Cardiac fibroblast (primary cell): ENCODE measurements at places on chromosomes 12 and 14.
A peak's percentile ranks its signal among the peaks of the same experiment; 100 is the strongest.

DNA sequence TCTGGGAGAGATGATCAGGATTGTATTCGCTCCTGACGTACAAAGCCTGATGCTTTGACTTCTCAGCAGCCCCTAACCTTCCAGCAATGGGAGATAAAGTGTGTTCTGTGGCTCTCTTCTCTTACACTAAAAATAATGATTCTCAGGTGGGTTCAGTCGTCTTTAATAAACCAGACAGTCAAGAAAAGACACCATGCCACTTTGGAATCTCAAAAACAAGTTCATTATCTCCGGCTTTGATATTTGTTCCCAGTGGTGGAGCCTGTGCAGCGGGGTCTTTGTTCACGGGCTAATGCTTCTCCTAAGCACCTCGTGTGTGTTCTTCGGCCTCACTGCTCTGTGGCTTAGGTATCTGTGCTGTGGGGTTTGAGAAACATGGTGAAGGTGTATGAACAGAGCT lies 1.6 kb downstream of the ACVR1B start:
- no peak for DNase-seq

DNA sequence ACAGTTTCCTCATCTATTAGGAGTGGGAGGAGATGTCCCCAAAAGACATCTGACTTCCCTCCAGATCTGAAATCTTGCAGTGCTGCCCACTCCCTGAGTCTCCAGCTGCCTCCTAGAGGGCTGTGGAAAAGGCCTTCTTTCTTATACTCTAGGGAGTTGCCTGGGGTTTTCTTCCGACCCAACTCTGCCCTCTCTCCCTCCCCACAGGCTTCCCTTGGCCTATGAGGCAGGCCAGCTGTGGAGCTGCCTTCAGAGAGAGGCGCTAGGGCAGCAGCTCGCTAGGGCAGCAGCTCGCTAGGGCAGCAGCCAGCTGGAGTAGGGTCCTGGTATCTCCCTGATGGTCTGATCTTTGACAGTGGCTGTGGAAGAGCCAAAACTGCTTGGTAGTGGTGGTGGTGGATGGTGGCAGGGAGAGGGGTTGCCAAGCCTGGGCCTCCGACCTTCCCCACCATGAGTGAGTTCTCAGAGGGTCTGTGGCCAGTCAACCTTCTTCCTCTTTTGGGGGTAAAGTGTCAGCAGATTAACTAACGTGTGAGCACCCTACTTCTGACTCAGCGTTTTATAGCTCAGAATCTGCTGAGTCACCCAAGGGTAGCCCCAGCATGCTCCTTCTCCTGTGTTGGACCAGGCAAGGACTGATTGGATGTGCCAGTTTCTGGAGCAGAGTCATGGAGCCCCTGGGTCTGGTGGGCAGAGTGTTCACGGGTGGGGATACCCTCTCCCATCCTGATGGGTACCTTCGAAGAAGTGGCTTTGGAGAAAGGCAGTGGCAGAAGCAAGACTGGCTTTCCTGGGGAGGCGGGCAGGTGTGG lies 2.3 kb downstream of the SLC48A1 start:
- DNase-seq: peak; percentile 60

DNA sequence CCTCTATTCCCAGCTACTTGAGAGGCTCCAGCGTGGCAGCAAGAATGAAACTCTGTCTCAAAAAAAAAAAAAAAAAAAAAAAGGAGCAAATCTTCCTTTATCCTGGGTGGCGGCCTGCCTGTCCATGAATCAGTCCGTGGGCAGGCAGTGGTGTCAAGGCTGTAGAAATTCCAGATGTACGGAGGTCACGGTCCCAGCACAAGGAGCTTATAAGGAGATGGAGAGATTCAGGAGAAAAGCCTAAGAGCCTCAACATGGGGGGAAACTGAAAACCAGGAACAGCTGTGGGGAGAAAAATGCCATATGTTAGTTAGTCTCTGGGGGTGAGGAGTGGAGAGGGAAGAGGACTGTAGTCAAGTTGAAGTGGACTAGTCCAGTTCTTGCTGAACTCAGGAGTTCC lies 130.5 kb upstream of the CRY1 start:
- no peak for DNase-seq

GRCh38 chr12:102539651-102540553 lies 59.5 kb upstream of the IGF1 start:
- peak; percentile 56 for DNase-seq

- peak; percentile 24 for DNase-seq
Measured at GRCh38 chr12:53231921-53232645, at the start of gene RARG. TSS of gene RARG (minus strand) at chr12:53232209. CDS start at chr12:53227545, 4,664 bp downstream.

DNA sequence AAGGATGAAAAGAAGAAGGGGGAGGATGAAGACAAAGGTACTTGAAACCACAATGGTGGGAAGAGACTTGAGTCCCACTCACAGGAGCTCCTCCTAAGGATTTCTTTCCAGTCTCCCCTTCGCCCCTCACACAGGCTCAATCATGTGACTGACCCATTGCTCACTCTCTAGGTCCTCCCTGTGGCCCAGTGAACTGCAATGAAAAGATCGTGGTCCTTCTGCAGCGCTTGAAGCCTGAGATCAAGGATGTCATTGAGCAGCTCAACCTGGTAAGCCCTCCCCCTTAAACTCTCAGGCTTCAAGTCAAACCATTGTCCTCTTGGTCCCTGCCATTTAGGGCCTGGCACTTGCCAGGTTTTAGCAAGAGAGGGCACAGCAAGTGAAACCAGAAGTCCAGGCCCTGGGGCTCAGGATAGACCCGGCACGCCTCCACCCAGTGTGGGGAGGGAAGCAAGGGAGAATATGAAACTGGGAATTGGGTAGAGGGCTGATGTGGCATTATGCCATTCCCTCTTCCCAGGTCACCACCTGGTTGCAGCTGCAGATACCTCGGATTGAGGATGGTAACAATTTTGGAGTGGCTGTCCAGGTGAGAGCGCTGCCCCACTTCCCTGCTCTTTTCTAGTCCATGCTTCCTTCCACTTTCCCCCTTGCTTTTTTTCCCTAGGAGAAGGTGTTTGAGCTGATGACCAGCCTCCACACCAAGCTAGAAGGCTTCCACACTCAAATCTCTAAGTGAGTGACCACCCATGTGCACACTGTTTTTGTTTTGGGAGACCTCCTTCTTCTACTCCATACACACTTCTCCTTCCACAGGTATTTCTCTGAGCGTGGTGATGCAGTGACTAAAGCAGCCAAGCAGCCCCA lies 1.8 kb downstream of the PSME1 start:
- DNase-seq: no peak

DNA sequence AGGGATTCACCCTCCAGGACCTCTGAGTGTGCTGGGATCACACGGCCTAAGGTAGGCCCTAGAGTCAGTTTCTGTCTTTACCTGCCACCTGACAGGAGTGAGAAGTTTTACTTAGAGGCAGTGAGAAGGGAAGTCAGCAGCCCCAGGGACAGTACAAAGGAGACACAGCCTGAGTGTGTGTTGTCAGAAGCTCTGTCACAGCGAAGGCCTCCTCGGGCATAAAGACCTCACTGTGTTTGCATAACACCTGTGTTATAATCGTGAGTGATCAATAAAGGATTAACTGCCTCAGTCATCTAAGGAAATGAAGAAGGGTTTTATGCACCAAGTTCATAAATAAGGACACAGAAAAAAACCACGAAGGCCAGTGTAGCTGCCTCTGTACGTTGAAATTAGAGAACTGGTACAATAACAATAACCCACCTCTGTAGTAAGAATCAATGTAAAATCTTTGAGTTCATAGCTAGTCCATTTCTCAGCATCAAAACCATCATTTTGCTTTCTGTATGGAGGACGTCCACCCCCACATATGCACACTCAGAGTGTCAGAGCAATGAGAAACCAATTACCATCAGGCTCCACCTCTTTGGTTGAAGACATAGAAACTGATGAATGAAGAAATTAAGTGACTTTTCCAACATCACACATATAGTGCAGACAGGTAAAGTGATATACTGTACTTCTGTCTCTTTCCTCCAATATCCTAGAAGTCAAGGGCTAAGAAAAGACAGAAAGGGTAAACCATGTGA lies 159.3 kb downstream of the DAD1 start:
- no peak for DNase-seq

- no peak for DNase-seq
Measured at GRCh38 chr12:9122091-9122609, 6.4 kb upstream of the A2M start.

GRCh38 chr14:54676812-54677708 lies 110.1 kb downstream of the SAMD4A start:
- peak; percentile 95 for DNase-seq

GRCh38 chr12:2145433-2145998 lies 92.7 kb downstream of the CACNA1C start:
- DNase-seq: no peak

DNA sequence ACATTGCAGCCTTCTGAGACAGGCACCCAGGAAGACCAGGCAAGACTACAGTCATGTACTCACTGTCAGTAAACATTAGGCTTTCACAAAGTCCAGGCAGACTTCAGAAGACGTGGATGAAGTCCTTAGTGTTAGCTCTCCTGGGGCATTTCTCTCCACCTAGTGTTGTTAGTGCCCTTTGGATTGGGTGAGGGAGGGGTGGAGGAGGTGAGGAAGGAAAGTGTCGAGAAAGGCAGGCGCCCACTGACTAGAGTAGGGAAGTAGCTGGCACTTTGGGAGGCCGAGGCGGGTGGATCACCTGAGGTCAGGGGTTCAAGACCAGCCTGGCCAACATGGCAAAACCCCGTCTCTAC lies 20.2 kb downstream of the TMEM229B start:
- no peak for DNase-seq

DNA sequence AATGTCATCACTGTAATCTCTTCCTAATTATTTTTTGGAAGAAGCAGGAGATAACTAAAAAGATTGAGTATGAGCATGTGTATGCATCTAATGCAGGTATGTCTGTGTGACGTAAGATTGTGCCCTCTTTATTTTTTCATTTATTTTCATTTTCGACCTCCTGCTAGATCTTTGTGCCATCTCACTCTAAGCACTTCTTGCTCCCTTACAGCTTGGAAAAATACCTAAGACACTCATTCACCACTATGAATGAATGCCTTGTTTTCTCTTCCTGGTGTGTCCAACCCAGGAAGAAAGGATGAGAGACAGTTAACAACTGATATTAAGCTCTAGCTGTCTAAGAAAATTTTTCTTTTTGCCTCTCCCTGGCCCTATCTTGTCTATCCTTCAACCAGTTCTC lies 76.8 kb upstream of the CISTR start:
- DNase-seq: no peak

DNA sequence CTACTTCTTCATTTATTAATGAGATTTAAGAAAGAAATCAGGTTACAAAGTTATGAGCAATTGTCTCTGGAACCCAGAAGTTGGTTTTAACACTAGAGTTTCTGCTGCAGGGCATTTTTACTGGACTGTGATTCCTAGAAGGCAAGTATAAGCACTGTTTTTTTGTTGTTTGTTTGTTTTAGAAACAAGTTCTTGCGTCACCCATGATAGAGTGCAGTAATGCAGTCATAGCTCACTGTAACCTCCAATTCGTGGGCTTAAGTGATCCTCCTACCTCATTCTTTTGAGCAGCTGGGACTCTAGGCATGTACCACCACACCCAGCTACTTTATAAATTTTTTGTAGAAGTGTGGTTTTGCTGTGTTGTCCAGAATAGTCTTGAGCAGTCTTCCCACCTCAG lies 25.6 kb downstream of the RAP1B start:
- peak; percentile 70 for DNase-seq

GRCh38 chr12:6956021-6956727 lies 5.0 kb downstream of the PTPN6 start:
- DNase-seq: no peak

DNA sequence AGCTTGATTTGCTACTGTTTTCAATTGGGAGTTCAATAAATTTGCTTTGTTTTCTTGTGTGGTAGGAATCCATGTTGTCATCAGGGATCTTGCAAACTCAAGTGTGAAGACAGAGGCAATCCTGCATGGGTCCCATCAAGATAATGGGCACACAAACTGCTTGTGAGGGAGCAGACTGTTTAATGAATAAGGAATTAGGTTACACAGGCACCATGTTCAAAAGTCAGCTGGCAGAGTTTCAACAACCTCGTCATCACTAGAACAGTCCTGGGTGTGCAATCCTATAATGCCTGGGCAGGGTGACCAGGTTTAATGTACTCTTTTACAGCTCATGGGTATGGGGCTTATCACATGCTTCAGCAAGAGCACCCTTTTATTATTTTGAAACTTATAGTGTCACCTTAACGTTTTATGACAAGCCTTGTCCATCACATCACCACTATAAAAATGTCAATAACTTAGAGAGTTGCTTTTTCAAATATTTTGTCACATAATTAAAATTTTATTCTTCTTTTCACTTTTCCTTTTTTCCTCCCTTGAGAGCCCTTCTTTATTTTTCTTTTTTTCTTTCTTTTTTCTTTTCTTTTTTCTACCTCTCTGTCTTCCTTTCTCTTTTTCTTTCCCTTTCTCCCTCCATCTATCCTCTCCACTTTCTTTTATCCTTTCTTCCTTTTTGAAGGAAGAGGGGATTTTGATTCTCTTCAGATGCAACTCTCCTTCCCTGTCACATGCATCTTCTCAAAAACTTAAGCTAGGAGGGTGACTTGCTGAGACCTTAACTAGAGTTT lies 252.2 kb upstream of the ATP2B1 start:
- peak; percentile 73 for DNase-seq

GRCh38 chr14:33525626-33526025 lies 425.2 kb downstream of the EGLN3 start:
- peak; percentile 49 for DNase-seq

DNA sequence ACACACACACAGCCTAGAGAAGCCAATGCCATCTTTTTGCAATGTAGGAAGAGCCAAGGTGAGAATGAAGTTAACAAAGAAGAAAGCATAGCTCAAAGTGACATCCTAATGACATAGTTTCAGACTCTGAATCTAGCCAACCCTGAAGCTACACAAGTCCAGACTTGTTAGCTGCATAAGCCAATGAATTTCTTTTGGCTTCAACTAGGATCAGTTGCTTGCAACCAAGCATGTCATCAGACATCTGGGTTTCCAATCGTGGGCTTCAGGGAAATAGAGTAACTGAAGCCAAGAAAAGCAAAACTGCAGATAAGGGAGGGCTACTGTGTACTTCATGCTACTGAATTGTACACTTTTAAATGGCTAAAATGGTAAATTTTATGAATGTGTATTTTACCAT lies 4.4 kb upstream of the GPHN start:
- peak; percentile 78 for DNase-seq

DNA sequence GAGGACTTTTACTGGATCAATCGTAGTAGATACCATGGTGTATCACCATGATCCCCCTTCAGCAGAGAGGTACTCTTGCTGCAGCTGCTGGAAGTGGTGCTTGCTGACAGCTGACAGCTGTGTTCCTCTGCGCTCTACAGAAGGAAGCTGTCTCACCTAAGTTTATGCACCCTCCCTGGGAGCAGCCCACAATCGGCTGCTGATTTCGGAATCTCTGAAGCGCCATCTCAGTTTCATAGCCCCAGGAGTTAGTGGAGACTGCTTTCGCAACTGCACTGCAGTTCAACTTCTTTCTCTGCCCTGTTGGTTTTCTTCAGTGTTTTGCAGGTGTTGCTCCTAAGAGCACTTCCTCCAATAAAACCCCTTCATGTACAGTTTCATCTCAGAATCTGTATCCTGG lies 237.9 kb downstream of the PAWR start:
- no peak for DNase-seq

GRCh38 chr14:37470251-37470650 lies 124.8 kb downstream of the FOXA1 start:
- no peak for DNase-seq
